GM19239 (cell line): ENCODE measurements at places on chromosomes 7 and 10.

GRCh38 chr10:93032105-93032808 lies 28.3 kb upstream of the CYP26C1 start:
- no peak for DNase-seq

DNA sequence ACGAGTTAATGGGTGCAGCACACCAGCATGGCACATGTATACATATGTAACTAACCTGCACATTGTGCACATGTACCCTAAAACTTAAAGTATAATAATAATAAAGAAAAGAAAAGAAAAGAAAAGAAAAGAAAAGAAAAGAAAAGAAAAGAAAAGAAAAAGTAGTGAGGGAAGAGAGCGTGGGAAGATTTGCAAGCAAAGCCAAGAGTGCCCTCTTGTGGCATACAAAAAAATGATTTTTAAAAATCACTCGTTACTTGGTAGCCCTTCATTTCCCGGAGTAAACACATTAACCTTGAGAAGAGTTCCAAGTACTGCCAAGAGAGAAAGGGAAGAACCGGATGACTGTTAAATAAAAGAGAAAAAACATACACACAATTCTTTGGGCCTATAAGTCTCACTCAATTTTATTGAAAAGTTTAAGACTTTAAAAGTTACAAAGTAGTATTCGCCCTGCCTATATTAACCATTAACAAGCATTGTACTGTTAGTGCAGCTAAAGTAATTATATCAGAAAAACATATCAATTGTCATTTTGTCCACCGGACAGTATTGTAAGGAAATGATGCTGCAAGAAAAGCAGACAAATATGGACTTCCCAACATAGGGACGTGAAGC lies 6.2 kb upstream of the CH25H start:
- no peak for DNase-seq

GRCh38 chr7:155426543-155427410 lies 31.2 kb upstream of the EN2 start:
- DNase-seq: no peak

- no peak for DNase-seq
Observed at GRCh38 chr7:116529250-116529649, 4.4 kb downstream of the CAV1 start.

DNA sequence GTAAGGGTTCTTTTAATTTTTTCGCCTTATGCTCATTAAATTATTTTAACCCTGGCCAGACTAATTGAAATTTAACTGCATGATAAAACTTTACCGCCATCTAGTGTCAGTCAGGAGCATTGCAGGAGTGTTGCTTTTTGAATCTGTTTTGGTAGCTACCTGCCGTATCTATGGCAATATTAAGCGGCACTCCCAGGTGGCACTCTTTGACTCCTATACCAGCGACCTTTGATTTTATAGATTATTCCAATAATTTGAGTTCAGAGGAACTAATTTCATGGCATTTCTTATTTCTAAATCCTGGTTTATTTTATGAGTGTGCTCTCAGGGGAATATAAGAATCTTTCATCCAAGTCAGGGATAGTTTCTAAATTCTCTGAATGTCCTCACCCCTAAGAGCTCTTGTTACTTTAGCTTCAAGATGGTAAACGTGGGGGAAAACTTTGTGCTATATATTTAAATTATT lies 198.9 kb downstream of the REEP3 start:
- DNase-seq: peak; percentile 28

DNA sequence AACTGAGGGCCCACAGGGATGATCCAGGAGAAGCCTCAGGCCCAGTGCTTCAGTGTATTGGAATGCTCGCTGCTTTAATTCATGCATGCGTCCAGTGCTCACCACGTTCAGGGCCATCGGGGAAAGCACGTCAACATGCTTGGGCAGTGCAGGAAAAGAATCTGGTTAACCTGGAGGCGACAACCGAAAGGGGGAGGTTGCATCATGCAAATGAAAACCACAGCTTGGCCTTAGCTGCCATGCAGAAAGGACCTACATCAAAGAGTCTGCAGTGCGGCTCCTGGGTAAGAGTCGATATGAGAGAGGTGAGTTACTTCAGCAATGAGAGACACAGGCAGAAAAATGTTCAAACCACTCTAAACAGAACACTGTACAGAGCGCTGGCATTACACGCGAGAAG lies 440.1 kb downstream of the KCNMA1 start:
- DNase-seq: no peak

DNA sequence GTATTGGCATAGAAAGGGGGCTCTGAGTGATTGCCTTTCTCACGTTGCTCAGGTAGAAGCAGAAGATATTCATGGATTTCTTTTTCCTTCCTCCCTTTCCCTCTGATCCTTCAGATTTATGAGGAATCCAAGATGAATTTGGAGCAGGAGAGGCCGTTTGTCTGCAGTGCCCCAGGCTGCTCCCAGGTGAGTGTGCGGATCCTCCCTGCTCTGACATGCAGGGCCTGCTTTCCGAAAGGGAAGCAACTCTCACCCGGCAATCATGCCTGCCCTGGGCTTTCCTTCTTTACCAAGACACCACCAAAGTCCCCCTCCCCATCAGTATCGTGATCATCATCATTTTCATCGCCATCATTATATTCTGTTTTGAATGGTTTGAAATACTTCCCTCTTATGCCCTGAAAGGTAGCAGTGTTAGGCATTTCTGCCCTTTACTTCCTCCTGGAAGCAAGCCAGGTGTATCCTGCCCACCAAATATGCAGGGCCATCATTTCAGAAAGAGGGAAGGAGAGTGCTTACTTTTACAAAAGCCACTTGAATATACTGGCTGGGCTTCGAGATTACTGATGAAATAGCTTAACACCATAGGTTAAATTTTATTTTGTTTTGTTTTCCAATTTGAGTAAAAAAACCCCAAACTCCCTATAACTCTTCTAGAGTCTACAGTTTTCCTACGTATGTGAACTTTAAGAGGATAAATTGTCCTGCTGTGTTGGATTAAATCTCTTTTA lies 75.9 kb downstream of the CREB5 start:
- no peak for DNase-seq

- no peak for DNase-seq
Observed at GRCh38 chr10:77925795-77926565, 575 bp downstream of the DLG5 start.

DNA sequence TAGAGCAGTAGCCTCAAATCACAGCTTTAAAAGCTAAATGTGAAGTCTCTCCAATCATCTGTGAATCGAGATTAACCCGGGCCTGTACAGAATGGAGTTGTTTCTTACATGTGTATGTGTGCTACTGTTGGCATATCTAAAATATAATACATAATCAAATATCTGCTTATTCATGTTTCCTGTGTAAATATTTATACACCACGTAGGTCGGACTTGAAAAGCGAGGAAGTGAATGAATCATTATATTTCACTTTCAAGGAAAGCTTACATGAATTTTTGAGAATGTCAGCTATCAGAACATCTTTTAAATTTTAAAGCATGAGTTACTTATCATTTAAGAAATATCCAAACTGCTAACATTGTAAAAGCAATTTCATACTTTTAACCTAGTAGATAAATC lies 233.3 kb downstream of the SLC25A13 start:
- no peak for DNase-seq
